ENCODE measurements at places on chromosomes 5 and 9.
A peak's percentile ranks its signal among the peaks of the same experiment; 100 is the strongest.

DNA sequence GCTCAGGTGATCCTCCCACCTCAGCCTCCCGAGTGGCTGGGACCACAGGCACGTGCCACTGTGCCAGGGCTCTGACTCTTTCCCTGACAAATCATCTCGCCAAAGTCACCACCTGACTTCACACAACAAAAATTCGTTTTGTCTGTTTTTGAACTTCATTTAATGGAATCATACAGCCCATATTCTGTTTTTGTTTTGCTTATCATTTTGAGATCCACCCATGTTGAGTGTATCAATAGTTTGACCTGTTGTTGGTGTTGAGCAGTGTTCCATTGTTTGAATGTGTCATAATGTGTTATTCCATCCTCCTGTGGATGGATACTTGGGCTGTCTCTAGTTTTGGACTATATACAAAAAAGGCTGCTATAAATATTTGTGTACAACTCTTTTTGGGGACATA is 6.9 kb upstream of the UBE2D2 start:
- no peak for DNase-seq

GRCh38 chr5:123116058-123116457 is 27.0 kb downstream of the PRDM6 start:
- no peak for DNase-seq

DNA sequence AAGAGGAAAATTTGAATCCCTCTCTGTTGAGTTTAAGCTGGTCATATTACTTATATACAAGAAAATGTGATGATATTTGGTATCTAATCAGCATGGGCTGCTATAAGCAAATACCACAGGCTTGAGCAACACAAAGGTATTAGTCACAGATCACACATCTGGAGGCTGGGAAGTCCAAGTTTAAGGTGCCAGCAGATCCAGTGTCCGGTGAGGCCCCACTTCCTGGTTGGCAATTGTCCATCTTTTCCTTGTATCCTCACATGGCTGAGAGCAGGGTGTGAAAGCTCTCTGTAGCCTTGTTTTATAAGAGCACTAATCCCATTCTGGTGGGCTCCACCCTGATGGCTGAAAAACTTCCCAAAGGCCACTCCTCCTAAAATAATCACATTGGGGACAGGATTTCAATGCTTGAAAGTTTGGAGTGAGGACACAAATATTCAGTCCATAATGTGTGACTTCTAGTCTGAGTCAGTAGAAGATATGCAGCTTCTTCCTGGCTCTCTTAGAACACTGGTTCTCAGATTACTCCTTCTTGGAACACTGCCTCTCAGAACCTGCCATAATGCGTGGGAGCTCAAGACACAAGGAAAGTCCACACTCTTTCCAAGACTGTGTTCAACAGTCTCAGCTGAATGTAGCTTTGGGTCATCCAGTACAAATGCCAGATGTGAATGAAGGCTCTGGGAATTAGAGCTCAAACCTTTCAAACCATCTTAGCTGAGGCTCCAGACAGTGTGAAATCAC is 124.1 kb downstream of the PRDM9 start:
- no peak for DNase-seq

GRCh38 chr9:122865300-122865699 is 36.9 kb upstream of the PDCL start:
- no peak for DNase-seq

DNA sequence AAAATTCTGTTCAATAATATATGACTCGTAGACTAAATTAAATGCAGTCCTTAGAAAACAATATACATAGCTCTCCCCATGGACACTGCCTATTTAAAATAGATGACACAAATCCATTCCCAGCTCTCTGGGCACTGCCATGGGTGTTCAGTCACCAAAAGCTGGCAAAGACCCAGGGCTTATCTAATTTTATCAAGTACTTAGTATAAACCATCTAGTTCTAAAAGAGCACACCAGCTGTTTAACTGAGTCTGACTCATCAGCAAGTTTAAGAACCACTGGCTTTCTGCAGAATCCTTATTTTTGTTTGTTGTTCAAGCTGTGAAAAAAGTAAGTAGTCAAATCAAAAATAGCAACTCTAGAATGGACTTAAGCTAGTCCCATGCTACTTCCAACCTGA is 107.6 kb downstream of the PLPP1 start:
- DNase-seq: no peak

DNA sequence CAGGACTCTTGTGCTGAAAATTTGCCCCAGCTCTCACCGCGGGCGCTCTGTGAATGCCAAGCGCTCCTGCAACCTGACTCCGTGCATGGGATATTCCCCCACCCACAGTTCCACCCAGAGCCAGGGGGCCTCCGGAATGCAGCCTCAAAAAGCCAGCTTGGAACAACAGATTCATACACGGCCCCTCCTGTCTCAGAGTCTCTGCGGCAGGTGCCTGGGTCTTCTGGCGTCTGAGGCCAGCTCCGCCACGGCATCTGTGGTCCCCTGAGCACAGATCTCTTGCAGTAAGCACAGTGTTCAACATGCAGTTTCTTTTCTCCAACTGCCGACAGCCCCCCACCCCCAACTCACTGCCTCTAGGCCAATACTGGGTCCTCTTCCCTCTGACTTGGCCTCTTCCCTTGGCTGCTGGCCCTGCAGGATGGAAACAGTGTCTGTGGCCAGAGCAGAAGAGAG is 355.7 kb upstream of the IRX2 start:
- no peak for DNase-seq

DNA sequence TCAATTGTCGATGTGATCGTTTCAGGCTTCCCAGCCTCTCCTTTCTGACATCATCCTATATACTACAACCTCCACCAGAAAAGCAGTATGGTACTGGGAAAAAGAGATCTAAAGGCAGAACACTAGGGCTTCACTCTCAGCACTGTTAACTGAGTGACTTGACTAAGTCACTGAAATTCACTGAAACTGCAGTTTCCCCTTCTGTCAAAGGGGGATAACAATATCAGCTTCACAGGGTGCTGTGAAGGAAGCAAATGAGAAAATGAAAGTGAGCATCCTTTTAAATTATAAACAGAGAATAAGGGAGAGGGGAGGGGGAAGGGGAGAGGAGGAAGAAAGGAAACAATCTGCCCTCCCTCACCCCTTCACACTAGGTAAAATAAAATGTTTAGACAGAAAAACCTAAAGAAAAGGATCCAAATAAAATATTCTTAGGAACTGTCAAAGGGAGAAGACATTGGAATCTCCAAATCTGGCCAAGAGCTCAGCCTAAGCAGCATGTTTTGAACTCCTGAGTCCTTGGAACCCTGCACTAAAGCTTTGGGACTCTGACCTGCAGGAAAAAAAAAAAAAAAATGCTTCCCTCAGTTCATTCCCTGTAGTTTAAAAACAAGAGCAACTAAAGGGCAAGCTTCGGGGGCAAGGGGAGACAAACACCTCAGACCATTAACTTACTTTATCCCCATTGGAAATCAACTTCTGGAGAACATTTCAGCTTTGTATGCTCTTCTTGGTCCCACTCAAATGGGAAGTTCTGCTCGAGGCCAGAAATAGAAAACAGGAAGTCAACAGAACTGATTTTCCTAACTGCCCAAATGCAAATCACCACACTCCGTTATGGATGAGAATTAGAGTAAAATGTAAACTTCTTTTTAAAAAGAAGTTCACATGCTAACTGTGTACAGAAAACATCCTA is 178.3 kb downstream of the DEPDC1B start:
- peak; percentile 25 for DNase-seq

DNA sequence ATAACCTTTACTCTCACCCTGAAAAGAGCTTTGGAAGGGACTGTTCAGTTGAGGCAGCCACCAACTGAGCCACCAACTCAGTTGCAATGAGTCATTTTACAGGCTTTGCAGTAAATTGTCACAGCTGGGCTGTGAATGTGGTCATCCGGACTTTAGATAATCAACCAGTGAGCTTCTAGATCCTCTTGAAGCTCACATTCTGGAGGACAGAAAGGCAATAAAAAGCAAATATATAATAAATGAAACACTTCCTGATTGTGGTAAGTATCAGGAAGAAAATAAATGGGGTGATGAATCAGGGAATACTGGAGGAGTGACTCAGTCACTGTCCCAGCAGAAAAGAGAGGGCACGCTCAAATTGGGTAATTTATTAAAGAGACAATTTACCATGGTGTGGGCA is 13.2 kb upstream of the C5orf58 start:
- no peak for DNase-seq

- no peak for DNase-seq
Observed at GRCh38 chr5:97635553-97635952, 452.5 kb upstream of the RIOK2 start.

DNA sequence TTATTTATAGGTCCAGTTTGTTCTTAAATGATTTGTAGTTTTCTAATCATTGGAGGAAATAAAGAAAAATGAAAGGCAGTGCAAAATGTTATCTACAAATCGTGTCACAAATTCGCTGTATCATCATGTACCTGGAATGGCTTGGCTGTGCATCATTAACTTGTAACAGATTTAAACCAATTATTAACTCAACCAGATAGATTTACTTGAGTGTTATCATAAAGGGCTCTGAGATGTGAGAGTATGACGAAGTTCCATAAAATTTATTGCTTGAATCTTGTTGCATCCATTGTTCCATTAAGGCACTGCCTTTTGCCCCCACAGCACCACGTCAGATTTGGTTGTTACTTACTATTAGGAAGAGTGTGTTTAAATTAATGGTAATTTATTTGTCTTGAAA is 23.5 kb downstream of the PCSK5 start:
- no peak for DNase-seq

GRCh38 chr5:172321593-172321992 is 38.0 kb upstream of the UBTD2 start:
- no peak for DNase-seq

DNA sequence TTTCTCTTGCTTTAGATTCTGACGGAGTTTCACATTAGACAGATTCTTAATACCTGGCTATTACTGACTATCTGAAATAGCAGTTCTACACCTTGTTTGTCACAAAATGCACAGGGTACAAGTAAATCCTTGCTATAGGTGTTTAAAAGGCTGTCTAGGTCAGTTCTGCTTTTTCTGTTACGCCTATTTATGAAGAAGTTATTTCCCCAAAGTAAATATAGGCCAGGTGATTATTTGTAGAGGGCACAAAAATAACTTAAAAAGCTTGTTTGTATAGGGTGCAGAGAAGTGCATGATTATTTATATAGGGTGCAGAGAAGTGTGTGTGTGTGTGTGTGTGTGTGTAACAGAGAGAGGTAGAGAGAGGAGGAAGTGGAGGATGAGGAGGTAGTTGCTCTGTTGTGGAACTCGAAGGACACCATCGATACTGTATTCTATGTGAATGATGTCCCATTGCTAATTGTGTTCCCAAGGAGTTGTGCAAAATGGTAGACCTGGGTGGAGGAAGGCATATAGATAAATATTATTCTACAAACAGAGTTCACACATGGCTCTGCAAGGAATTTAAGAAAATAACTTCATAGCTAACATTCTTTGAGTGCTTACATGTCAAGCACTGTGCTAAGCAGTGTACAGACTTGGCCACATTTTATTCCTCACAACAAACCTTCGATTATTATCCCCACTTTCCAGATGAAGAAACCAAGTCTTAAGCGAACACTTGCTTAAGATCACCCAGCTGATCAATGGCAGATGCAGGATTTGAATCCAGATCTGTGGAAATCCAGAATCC is 96.3 kb upstream of the EQTN start:
- no peak for DNase-seq

DNA sequence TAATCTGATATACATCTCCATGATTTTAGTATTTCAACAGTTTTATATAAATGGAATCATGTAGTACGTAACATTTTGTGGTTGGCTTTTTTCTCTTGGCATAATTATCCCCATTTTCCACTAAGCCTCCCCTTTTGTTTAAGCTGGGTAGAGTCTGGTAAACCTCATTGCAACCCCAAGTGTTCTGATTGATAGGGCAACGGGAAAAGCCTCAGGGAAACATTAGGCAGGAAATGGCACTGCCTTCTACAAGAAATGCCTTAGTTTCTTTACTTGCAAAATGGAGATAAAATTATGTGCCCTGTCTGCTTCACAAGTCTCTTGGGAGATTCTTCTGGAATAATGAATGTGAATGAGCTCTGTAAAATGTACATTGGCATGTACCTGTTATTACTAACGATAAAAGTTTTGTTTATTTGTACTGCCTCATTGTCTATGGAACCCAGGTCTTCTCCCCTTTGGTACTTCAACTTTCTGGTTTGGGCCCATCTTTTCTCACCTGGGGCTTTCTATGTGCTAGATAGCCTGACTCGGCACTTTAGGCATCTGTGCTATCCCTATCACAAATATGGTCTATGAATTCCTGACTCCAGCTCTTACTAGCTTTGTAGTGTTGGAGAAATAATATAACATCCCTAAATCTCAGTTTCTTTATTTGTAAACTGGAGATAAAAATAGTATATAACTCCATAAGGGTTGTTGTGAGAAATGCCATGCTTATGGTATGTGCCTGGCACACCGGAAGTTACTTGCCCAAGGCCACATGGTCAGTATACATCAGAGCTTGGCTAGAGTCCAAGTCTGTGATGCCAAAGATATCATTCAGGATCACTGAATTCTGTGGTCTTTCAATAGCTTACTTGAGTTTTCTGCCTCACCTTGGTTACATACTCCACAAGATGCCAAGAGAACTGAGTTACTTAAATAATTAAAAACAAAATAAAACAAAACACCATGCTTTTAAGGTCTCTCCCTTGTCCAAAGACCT is 48.2 kb upstream of the ZNF169 start:
- no peak for DNase-seq

- no peak for DNase-seq
Observed at GRCh38 chr5:14937254-14937653, 65.7 kb upstream of the ANKH start.

- DNase-seq: no peak
Observed at GRCh38 chr5:124824637-124825158, 78.3 kb upstream of the ZNF608 start.

DNA sequence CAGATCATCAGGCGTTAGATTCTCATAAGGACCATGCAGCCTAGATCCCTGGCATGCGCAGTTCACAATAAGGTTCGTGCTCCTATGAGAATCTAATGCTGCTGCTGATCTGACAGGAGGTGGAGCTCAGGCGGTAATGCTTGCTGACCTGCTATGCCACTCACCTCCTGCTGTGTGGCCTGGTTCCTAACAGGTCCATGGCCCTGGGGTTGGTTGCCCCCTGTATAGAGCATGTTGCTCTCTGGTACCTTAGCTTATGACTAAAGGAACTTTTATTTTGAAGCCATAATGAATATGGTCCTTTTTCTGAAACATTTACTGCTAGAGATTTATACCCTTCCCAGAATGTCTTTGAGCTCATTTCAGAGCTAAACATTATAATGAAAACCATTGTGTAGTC is 3.1 kb downstream of the MAN2A1 start:
- DNase-seq: no peak

GRCh38 chr9:72441848-72442607 is 77.0 kb upstream of the ZFAND5 start:
- no peak for DNase-seq

GRCh38 chr5:107874795-107875194 is 204.1 kb upstream of the EFNA5 start:
- no peak for DNase-seq

- DNase-seq: no peak
Observed at GRCh38 chr9:133534346-133535291, at the start of gene ADAMTSL2. TSS of gene ADAMTSL2 (plus strand) at chr9:133534704. CDS start at chr9:133536713, 2,009 bp downstream.

GRCh38 chr5:143645356-143645755 is 166.6 kb upstream of the HMHB1 start:
- no peak for DNase-seq

- no peak for DNase-seq
Observed at GRCh38 chr5:90902651-90903386, 344.2 kb downstream of the ADGRV1 start.
